Activated CD4-positive, CD25-positive, alpha-beta regulatory T cell treated with anti-CD3 and anti-CD28 coated beads, Interleukin-2, amount 50 U/mL, for 24 hours (primary cell): ENCODE measurements at places on chromosomes 7 and 10.

GRCh38 chr10:88066876-88067275 is 203.5 kb downstream of the PTEN start:
- no peak for ATAC-seq

DNA sequence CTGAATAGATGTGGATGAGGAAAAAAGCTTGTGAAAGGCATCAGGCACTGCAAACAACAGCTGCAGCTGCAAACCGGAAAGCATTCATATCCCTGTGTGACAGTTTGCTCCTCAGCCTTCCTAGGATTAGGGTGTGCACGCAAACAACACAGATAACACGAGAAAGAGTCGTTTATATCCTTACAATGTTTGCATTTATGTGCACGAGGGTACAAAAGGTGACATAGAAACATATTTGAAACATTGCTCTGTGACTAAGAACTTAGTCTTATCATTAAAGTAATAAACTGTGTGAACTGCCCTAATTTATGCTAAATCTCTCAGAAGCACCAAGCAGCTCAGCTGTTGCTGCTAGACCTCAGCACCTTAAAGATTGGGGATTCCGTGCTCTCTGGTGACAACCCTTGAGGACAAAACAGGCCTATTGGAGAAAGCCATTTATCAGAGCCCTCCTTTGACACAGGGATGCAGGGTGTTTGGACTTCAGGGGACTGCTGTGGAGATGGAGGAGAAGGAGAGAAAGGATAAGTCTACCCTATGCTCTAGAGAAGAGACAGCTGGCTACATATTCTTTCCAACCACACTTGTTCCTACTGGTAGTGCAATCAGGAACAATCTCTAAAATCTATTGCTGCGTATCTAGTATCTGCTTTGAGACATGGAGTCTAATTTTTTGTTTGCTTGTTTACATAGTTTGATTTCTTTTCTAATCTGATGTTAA is 176.2 kb downstream of the GNAT3 start:
- ATAC-seq = no peak

GRCh38 chr7:71733107-71733870 is 601.3 kb downstream of the GALNT17 start:
- ATAC-seq = no peak

DNA sequence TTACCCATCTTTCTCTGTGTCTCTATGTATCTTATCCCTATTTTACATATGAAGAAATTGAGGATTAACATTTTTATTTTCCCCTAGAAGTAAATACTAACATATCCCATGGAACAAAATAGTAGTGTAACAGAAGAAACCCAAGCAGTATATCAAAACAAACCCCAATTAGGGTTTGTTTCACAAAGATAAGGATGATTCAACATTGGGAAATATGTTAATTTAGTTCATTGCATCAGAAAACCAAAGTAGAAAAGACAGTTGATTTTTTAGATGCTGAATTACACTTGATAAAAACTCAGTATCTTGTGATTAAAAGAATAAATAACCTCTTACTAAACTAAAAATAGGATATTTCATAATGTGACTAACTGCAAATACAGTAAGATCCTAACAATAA is 87.8 kb downstream of the GLCCI1 start:
- ATAC-seq = no peak

DNA sequence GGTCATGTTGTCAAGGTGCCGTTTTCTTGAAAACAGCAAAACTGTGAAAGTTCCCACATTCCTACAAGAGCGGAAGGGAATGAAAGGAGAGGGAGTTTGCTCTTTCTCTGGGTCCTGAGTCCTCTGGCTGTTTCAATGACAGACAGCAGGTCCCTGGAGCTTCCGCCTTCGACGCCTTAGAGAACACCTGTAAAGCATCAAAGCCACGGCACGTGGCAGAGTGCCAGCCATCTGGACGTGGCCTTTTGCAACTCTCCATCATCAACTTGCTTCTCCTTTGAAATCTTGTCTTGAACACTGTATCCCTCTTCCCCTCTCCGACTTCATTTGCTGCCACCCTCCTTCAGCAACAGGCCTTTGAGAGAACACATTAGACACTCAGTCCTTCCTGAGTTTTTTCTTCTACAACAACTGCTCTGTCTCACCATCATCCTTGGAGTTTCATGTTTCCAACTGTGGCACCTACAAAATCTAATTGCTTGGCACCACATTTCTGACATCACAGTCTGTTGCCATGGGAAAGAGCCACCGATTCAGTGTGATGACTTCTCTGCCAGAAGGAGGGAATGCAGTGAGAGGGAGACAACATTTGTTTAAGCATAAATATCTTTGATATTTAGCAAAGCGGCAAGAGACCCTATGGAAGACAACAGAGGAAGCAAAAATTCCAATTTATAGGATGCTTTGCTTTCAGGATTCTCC is 204.9 kb upstream of the PTER start:
- ATAC-seq = no peak

DNA sequence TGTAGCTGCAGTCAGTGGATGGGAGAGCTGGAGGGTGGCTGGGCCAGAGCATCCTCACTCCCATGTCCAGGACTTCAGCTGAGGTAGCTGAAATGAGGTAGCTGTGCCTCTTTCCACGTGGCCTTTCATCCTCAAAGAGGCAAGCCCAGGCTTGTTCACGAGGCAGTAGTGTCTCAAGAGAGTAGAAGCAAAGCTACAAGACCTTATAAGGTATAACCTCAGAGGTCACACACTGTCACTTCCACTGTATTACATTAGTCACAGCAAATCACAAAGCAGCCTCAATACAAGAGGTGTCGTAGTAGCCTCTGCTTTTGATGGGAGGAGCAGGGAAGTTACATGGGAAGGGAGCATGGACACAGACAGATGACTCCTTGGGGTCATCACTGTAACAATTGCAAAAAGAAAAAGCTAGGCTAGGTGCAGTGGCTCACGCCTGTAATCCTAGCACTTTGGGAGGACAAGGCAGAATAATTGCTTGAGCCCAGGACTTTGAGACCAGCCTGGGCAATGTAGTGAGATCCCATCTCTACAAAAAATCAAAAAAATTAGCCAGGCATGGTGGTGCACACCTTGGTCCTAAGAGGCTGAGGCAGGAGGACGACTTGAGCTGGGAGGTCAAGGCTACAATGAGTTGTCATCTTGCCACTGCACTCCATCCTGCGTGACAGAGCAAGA is 97.5 kb downstream of the SKIDA1 start:
- no peak for ATAC-seq

DNA sequence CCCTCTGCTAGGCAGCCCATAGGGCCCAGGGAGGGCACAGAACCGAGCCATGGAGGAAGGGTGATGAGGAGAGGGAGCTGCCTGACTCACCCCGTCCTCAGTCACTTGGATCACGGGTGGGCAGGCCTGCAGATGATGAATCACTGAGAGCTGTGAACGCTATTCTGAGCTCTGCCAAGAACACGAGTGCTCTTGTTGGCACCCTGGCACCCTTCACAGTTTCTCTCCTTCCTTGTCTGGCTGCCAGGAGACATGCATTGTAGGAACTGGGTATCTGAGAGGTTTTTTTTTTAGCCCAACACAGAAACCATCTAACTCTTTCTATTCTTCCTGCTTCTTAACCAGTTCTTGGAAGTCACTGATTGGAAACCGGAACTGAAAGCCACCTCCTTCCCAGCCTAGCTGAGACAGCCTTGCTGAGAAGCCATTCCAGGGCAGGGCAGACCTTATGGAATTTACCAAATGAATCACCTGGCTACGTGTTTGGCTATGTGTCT is 82.1 kb downstream of the SLC37A3 start:
- peak; percentile 66 for ATAC-seq

- ATAC-seq = no peak
These were observed 163.8 kb upstream of the KLF14 start for GRCh38 chr7:130897515-130898419.

DNA sequence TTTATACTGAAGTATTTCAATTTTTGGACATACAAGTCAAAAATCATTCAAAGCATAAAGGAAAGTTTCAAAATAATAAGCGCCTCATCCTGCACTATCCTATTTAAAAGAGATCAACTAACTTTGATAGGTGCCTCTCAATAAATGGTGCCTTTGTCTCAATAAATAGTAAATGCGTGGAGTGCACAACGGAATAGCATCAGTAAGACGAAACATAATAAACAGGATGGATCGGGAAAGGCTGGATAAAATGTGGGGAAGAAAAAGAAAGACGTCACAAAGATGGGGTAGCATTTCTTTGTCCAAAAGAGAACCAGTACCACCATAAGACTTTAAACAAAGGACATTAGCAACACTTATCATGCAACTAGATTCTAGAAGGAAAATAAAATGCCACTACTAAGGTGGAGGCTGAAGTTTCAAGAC is 571 bp upstream of the PRKAR2B start:
- no peak for ATAC-seq

- peak; percentile 61 for ATAC-seq
These were observed 30.4 kb downstream of the FOXK1 start for GRCh38 chr7:4712281-4713182.

- no peak for ATAC-seq
These were observed 96.4 kb upstream of the ZMIZ1 start for GRCh38 chr10:78972160-78972946.

DNA sequence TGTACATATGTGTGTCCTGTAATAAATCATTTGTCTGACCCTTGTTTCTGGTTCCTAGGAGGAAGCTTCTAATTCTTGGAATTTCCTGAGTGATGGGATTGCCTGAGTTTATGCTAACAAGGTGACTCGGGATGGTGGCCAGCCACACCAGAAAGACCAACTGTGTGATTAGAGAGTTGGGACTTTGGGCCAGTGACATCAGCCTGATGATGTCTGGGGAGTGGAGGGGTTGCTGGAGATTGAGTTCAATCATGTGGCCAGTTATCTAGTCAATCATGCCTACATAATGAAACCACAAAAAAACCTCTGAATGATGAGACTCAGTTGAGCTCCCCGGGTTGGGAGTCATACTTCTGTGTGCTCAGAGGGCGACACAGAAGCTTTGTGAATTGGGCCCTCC is 23.5 kb upstream of the CARD11 start:
- ATAC-seq = peak; percentile 67

DNA sequence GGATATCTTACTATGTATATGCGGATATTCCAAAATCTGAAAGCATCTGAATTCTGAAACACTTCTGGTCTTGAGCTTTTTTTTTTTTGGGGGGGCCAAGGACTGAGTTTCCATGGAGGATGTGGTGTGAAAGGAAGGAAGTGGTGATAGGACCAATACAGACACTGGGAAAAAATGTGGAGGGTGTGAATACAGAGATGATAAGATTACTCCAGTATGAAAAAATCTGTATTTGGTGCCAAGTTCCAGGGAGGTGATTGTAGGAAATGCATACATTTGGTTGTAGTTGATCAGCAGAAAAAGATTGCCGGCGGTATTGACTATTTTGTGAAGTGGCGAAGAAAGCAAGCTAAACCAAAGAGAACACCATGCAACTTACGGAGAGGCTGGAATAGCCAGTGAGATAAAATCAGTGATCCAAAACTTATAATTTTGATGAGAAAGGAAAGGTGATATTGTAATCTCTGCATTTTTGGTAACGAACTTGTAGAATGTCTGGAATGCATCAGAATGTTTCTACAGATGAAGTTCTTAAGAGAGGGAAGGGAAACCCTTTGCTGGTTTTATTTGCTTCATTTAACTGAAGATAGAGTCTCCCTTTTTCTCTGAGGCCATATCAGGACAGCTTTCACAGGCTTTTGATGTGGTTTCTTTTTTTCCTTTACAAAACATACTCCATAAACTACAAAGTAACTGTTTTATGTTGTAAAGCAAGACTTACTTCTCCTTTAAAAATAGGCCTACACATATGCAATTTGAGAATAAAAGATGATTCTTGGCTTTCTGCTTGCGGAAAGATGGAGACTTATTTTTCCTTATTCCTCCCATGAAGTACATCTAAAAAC is 6.0 kb downstream of the WDR37 start:
- ATAC-seq = no peak

DNA sequence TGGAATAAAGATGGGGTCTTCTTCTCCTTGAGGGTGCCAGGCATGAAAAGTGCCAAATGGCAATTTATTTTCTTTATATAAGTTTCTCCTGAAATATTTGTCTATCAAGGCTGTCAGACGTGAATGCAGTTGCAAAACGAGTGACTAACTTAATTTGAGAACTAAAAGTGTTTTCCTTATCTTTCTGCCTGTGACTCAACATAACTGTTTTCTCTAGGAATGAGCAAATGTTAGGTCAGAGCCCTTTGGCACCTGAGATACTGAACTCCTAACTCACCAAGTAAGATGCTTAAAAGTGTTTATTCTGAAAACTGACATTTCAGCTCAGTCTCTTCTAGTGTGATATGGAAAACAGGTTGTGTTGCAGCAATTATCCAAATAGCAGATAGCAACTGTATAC is 197.0 kb downstream of the STK31 start:
- ATAC-seq = no peak

DNA sequence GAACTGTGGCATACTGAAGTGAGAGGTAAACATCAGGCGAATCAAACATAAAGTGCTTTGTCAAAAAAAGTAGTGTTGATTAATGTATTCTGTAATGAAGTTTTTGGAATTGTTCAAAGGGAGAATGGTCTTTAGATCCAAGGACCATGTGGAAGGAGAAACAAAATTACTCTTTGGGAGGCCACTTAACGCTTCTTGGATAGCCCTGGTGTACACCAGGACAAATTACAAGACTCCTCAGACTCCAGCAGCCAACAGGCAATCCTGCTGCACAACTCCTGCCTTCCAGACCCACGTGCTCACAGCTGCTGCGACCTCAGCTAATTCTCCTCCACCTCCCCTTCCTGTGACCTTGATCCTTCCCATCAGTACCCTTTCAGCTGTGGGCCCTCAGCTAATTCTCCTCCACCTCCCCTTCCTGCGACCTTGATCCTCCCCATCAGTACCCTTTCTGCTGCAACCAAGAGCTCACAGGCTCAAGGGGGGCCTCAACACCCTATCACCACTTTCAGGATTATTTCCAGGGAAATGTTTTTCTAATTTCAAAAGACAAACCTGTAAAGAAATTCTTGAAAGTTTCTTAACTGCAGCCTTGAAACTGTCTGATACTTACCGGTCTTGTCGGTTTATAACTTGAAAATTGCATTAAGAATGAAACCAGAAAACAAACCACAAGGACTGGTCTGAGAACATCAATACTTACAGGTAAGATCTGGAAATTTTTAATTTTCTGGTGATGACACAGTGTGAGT is 29.7 kb upstream of the DDC start:
- peak; percentile 80 for ATAC-seq

GRCh38 chr10:32411797-32412498 is 34.0 kb upstream of the CCDC7 start:
- no peak for ATAC-seq

GRCh38 chr7:31384466-31384865 is 43.9 kb upstream of the NEUROD6 start:
- ATAC-seq = no peak

GRCh38 chr7:137949416-137950262 is 52.2 kb downstream of the CREB3L2 start:
- no peak for ATAC-seq

DNA sequence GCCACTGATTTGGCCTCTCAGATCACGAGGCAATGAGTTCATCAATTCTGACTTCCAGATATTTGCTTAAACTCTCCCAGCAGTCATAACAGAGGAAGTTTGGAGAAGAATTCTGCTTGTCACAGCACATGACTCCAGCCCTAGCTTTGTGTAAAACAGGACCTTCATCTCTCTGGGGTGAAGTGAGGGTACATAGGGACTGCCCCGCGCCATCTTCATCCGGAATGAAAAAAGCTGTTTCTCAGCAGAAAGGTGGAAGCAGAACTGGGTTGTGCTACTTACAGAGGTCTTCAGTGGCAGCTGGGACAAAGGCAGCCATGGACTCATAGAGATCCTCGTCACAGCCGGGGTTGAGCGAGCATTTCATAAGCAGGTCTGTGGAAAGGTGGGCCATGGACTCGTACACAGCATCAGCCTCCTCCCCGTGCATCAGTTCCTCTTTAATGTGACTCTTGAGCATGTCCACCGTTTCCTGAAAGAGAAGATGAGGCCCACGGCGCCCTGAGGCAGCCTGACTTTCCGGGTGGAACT is 58.4 kb upstream of the TM9SF3 start:
- ATAC-seq = no peak

GRCh38 chr10:133122171-133122935 is 34.6 kb downstream of the ADGRA1 start:
- no peak for ATAC-seq
